SK-N-SH (cell line): ENCODE measurements at places on chromosomes 12 and 14. TPM values are rescaled to one million over a fixed set of nuclear protein-coding genes. Genes with fewer than 3 reads are reported as not detected.

DNA sequence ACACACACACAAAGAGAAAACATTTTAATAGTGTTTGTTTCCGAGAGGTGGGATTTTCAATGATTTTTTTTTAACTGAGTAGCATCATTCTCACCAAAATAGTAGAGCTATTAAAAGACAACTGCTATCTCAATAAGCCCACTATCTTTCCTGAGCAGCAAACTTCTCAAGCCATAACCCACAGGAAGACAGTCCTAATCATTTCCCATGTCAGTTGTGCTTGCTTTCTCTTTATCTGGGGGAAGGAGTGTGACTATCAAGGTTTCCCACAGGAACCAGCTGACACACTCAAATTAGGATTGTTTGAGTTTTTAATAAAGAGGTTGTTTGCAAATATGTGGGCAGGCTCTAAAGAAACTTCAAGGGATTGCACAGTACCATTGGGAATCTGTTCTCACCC, 4.9 kb upstream of the MAX start:
- no peak overlapping the region for H3K4me3 ChIP-seq
- H3K4me1 ChIP-seq: peaks cover 3% of the 10 kb centered on the region; the same call in 1 of the 2 replicates
- DNase-seq: no peak
- no peaks in the 10 kb centered on the region for H3K27me3 ChIP-seq

DNA sequence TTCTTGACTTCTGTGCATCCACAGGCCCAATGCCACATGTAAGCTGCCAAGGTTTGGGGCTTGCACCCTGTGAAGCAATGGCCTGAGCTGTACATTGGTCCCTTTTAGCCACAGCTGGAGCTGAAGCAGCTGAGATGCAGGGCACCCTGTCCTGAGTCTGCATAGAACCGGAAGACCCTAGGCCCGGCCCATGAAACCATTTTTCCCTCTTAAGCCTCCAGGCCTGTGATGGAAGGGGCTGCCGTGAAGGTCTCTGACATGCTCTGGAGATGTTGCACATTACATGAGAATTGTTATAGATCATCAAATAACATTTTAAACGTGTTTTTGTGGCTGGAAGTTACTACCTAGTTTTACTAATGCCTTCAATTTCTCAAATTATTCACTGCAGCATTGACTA, 188.7 kb downstream of the RPAP3 start:
- no peak overlapping the region for H3K4me3 ChIP-seq
- H3K27me3 ChIP-seq: no peaks in the 10 kb centered on the region
- no peak for DNase-seq
- H3K27ac ChIP-seq: no peak overlapping the region
- H3K36me3 ChIP-seq: no peaks in the 10 kb centered on the region

DNA sequence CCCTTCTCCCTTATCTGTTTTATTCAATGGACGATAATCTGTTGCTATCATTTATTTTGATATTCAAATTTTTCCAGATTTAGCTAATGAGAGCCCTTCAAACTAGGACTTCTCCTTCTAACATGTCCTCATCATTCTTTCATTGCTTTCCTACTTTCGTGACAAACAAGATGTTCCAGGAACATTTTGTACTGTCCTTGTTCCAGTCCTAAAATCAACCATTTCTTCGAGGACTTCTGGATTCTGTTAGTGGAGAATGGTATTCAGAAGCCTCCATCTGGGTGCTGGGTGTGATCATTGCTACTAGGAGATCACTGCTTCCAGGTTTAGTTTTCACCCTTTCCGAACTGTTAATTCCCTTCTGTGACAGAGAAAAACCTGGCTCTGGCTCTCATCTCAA, 29.5 kb upstream of the FBXO34 start:
- DNase-seq: no peak
- peaks cover 7% of the 10 kb centered on the region for H3K27me3 ChIP-seq
- H3K27ac ChIP-seq: no peak overlapping the region
- no peaks in the 10 kb centered on the region for H3K36me3 ChIP-seq
- no peak overlapping the region for H3K4me3 ChIP-seq

DNA sequence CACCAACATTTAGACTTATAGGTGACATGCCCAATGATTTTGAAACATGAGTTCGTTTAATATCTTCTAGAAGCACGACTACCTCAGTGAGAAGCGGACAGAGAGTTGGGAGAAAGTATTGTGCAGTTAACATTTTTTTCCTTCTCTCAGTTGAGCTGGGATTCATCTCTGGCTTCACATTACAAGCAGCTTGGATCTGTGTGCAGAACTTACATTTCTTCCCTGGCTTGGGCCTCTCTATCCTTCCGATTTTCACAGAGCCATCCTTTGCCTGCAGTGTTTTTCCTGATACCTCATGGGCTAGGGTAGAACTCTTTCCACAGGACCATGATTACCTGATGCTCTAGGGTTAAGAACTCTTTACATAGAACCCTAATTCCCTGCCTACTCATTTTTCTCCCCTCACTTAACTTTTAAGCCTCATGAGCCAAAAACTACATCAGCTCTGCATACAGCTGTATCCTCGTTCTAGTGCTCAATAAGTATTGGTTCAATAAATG, 86.5 kb downstream of the FLRT2 start:
- H3K27me3 ChIP-seq: no peaks in the 10 kb centered on the region
- no peak for DNase-seq
- no peak overlapping the region for H3K27ac ChIP-seq
- H3K4me3 ChIP-seq: no peak overlapping the region
- H3K36me3 ChIP-seq: peaks cover 15% of the 10 kb centered on the region
- H3K4me1 ChIP-seq: peaks cover 8% of the 10 kb centered on the region; the same call in 1 of the 2 replicates

DNA sequence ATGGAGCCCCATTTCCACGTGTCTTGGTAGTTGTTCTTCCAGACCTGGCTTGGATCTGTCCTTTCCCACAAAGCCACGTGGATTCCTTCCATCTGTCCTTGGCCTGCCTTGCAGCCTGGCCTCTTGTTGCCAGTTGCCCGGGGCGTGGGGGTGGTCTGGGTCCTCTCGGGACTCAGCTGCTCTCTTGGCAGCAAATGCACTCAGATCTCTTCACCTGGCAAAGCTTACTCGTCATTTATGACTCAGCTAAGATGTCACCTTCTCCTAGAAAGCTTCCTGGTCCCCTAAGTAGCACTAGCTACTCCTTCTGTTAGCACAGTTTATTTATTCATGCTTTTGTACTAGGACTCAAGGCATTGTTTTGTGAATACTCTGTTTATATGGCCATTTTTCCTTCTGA, 13.6 kb downstream of the PLEKHG3 start:
- H3K4me1 ChIP-seq: peaks cover 17% of the 10 kb centered on the region; the same call in 1 of the 2 replicates
- H3K4me3 ChIP-seq: no peak overlapping the region

DNA sequence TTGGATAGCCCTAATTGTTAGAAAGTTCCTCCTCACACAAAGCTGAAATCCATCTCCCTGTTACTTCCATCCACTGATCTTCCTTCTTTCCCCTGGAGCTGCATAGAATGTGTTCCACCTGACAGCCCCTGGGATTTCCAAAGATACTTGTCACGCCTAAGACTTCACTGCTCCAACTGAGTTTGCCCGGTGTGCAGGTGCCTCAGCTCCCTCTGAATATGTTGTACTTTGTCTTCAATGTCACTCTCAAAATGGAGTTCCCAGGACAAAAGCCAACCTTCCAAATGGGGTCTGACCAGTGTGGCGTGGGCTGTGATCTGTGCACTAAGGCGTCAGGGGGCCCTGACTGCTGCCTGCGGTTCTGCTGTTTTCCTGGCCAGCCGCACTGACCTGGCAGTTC, 42.8 kb downstream of the CACNA2D4 start:
- H3K27me3 ChIP-seq: peaks cover 28% of the 10 kb centered on the region; the same call in 1 of the 2 replicates
- no peak for DNase-seq
- H3K27ac ChIP-seq: no peak overlapping the region
- no peaks in the 10 kb centered on the region for H3K36me3 ChIP-seq

- H3K4me1 ChIP-seq: peaks cover 18% of the 10 kb centered on the region
- H3K27ac ChIP-seq: peak within 1 kb of the TSS; percentile 61; the same call in 1 of the 2 replicates
- H3K27me3 ChIP-seq: no peaks in the 10 kb centered on the region
Observed at GRCh38 chr14:53152887-53153701, at the start of gene DDHD1. TSS of gene DDHD1 (minus strand) at chr14:53153323. CDS start at chr14:53153098, 225 bp downstream.

DNA sequence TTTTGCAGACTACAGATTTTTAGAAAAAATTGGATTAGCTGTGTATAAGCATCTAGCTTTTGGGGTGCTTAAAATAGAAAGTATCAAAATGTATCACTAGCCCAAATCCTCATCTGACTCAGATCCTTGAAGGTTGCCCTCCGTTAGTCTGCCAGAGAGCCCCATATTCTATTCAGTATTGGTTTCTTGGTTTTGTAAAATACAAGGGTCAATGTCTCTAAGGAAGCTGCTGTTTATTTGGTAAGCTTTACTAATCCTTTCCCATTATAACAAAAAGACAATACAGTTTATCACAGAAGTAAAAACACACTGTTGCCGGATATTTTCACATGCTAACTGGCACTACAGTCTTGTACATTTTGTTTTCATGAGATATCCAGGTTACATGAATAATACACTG, 92.8 kb upstream of the PTHLH start:
- no peak for DNase-seq
- H3K27ac ChIP-seq: no peak overlapping the region
- no peaks in the 10 kb centered on the region for H3K36me3 ChIP-seq

GRCh38 chr14:32303865-32304264, 25.2 kb upstream of the AKAP6 start:
- H3K4me3 ChIP-seq: no peak overlapping the region
- DNase-seq: no peak
- H3K36me3 ChIP-seq: no peaks in the 10 kb centered on the region

- no peaks in the 10 kb centered on the region for H3K27me3 ChIP-seq
- no peak for DNase-seq
- no peaks in the 10 kb centered on the region for H3K4me1 ChIP-seq
- no peak overlapping the region for H3K27ac ChIP-seq
Observed at GRCh38 chr14:39469094-39469710, 37.0 kb upstream of the FBXO33 start.

B3GNT4 gene
- polyA plus RNA-seq: 0.81 and 0.84 TPM in 2 replicates

KRT83 gene
- 0.03 TPM in 1 of 2 replicates, not detected in the other for polyA plus RNA-seq

WASHC3 gene
- polyA plus RNA-seq: 28.5 and 32.0 TPM in 2 replicates

DNA sequence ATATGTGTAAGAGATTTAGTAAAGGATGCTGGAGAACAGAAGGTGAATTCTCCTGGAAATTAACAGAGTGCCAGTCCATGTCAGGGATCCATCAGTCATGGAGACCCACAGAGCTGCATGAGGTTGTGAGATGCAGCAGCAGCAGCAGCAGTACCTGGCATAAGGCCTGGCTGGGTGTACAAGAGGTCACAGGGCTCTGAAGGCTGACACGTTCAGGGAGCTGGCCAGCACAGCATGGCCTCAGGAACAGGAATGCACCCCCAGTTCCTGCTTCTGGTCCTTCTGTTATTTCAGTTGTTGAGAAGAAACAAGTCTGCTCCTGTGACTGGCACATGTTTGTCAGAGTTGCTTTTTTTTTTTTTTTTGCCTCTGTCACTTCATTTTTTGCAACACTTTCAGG, 210.8 kb downstream of the CNTN1 start:
- no peaks in the 10 kb centered on the region for H3K36me3 ChIP-seq
- DNase-seq: no peak
- H3K4me1 ChIP-seq: no peaks in the 10 kb centered on the region; the same call in none of the 2 replicates
- no peak overlapping the region for H3K4me3 ChIP-seq
- no peaks in the 10 kb centered on the region for H3K27me3 ChIP-seq

DNA sequence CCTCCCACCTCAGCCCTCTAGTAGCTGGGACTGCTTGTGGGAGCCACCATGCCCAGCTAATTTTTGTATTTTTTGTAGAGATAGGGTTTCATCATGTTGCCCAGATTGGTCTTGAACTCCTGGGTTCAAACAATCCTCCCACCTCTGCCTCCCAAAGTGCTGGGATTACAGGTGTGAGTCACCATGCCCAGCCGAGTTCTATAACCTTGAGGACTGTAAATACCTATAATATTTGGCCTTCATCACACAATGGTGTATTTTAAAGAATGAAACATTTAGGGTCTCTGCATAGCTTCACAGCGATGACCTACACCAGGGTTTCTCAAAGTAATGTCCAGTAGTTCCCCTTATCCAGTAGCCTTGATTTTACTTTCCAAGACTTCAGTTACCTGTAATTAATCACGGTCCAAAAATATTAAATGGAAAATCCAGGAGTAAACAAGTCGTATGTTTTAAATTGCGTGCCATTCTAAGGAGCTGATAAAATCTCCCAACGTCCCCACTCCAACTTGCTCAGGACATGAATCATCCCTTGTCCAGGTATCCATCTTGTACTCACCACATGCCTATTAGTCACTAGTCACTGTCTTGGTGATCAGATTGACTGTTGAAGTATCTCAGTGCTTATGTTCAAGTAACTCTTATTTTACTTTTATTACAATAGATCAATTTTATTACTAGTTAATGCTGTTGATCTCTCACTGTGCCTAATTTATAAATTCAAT, 368.2 kb downstream of the BTG1 start:
- H3K4me3 ChIP-seq: no peak overlapping the region
- H3K27me3 ChIP-seq: no peaks in the 10 kb centered on the region
- peaks cover 18% of the 10 kb centered on the region; the same call in 1 of the 2 replicates for H3K4me1 ChIP-seq
- DNase-seq: no peak

DNA sequence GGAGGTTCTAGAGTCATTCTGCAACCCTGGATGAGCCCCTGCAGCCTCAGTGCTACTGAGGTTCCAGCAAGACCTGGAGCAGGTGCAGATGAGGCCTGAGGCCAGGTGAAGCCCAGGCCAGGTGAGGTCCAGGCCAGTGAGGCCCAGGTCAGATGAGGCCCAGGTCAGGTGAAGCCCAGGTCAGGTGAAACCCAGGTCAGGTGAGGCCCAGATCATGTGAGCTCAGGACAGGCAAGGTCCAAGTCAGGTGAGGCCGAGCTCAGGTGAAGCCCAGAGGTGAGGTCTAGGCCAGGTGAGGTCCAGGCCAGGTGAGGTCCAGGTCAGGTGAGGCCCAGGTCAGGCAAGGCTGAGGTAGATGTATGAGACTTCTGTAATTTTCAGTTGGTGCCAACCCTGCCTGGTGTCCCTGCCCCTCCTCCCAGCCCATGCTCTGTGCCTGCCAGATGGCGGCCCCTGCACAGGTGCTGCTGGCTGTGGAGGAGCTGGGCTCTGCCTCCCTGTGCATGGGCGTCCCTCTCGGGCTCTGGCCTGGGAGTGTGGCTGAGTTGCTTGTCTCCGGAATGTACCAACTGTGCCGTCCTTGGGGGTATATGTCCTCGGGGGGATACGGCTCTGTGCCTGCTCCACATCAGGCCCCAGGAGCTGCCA, 388.5 kb downstream of the TMEM121 start:
- no peak for DNase-seq
- peaks cover 32% of the 10 kb centered on the region; the same call in 1 of the 2 replicates for H3K4me1 ChIP-seq
- no peak overlapping the region for H3K27ac ChIP-seq
- H3K27me3 ChIP-seq: no peaks in the 10 kb centered on the region
- H3K4me3 ChIP-seq: no peak overlapping the region

DNA sequence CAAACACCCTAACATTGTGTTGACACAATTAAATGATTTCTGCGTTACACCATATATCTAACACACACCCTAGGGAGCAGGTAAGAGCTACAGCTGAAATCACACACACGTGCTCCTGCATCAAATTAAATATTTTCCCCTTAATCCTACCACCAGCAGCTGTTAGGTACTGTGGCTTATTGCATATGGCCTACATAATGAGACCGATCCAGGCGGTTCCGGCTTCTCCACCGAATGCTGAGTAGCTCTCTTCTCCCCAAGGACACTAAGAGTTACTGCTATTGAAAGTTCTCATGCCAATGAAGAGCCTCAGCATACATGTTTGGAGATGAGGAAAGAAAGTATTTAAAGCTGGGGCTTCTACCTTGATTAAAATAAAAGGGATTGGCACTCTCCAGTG, 472.2 kb upstream of the STXBP6 start:
- no peaks in the 10 kb centered on the region for H3K4me1 ChIP-seq
- H3K4me3 ChIP-seq: no peak overlapping the region
- DNase-seq: no peak
- no peak overlapping the region for H3K27ac ChIP-seq
- no peaks in the 10 kb centered on the region for H3K36me3 ChIP-seq
- no peaks in the 10 kb centered on the region for H3K27me3 ChIP-seq
